ENCODE measurements at places on chromosomes 1 and 21. TPM values are rescaled to one million over a fixed set of nuclear protein-coding genes. Genes with fewer than 3 reads are reported as not detected.

DNA sequence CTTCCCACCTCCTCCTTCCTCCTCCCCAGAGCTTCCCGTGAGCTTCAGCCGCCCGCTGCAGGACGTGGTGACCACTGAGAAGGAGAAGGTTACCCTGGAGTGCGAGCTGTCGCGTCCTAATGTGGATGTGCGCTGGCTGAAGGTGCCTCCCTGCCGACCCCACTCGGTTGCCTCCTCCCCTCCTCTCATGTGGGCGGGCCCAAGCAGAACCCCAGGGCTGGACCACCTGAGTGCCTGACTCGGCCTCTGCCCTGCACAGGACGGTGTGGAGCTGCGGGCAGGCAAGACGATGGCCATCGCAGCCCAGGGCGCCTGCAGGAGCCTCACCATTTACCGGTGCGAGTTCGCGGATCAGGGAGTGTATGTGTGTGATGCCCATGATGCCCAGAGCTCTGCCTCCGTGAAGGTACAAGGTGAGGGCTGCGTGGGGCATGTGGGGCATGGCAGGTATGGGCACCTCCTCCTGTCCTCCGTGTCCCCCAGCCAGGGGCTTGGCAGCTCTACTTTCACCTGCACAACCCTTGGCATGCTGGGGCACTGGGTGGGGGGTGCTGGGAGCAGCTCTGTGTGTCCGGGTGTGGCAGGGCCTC is 69.2 kb downstream of the OBSCN start:
- H3K4me3 ChIP-seq, result no peak overlapping the region
- peaks cover 8% of the 10 kb centered on the region for H3K4me1 ChIP-seq
- DNase-seq, result no peak
- H3K27ac ChIP-seq, result no peak overlapping the region
- no peaks in the 10 kb centered on the region for H3K27me3 ChIP-seq
- H3K36me3 ChIP-seq, result no peaks in the 10 kb centered on the region

DNA sequence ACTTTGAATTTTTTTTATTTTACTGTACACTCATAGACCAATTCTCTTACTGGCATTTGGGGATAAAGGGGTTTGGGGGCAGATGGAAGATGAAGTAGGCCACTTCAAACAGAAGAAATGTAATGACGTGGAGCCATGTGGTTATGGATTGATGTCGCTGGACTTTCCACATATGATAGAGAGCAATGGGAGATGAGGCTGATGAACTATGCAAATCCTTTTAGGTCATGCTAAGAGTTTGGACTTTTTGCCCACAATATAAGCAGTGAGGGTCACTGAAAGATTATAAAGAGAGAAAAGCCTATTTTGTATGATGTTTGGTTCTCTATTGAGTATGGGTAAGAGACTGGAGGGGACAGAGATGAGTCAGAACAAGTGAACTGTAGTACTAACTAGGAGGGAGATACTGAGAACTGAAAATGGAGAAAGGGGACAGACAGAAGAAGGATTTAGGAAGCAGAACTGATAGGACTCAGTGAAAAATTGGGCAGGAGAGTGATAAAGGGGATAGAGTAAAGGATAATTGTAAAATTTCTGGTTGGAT is 9.2 kb downstream of the C1orf21 start:
- H3K27me3 ChIP-seq, result no peaks in the 10 kb centered on the region
- H3K4me3 ChIP-seq, result no peak overlapping the region
- DNase-seq, result no peak
- H3K27ac ChIP-seq, result no peak overlapping the region
- H3K36me3 ChIP-seq, result no peaks in the 10 kb centered on the region

DNA sequence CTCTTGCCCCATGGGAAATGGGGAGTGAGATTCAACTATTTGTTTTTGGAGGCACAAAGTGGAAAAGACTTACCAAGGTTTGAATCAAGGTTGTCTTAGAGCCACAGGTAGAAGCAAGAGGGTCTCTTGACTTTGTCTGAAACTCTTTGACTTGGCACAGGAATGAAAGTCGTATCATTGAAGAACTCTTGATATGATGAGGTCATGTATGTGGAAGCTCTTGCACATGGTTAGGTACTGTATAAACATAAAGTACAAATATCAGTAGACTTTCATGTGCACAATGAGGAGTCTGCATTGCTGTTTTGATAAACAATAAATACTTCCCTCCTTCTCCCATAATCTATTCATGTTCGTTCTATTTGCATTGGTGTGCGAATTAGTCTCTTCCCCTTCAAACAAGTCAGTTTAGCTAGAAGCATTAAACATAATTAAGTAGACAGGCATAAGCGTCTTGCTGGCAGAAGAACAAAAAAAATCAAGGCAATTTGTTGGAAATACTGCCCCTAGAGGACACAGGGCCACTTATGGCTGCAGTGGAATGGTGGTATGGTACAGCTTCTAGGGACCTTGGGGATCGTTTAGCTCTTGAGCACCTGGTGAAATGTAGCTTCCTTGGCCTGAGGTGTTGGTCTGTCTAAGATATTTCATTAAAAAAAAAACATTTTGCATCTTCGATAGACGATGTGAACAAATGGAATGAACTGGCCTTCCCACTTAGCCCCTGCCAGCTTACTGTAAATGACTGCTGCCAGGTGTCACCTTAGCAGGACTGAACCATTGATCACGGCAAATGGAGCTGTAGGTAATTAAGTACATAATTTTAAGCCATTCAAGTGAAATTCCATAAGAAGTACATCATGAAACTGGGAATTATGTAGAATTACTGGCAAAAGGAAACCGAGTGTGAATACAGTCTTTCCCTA is 218.0 kb upstream of the GALNT2 start:
- H3K27me3 ChIP-seq, result peaks cover 12% of the 10 kb centered on the region
- H3K36me3 ChIP-seq, result no peaks in the 10 kb centered on the region
- no peak overlapping the region for H3K4me3 ChIP-seq

DNA sequence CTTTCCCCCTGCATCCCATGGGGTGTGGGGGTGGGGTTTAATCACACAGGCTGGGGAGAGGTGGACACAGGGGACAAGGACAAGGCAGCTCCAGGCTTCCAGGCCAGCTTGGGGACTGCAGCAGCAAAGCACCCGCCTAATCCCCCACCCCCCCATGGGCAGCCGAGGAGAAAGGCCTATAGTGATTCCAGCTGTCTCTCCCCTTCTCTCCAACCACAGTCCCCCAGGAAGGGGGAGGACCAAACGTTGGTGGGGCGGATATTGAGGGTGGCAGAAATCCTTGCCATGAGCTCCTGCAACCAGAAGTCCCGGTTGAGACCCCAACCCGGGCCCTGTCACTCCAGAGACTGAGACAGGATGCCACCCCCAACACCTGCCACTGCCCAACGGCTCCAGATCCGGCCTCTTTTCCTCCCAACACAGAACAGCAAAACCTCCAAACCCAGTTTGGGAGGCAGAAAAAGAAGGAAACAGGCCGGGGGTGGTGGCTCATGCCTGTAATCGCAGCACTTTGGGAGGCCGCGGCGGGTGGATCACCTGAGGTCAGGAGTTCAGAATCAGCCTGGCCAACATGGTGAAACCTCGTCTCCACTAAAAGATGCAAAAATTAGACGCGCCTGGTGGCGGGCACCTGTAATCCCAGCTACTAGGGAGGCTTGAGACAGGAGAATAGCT is 1.7 kb downstream of the EPHA2 start:
- peak overlapping the region; percentile 93 for H3K27ac ChIP-seq
- no peaks in the 10 kb centered on the region for H3K27me3 ChIP-seq
- H3K36me3 ChIP-seq, result no peaks in the 10 kb centered on the region
- peaks cover 40% of the 10 kb centered on the region for H3K4me1 ChIP-seq
- peak overlapping the region; percentile 82 for H3K4me3 ChIP-seq

GRCh38 chr1:34842073-34842472 is 17.5 kb downstream of the SMIM12 start:
- DNase-seq, result no peak
- H3K4me1 ChIP-seq, result no peaks in the 10 kb centered on the region
- no peaks in the 10 kb centered on the region for H3K27me3 ChIP-seq
- no peak overlapping the region for H3K27ac ChIP-seq

DNA sequence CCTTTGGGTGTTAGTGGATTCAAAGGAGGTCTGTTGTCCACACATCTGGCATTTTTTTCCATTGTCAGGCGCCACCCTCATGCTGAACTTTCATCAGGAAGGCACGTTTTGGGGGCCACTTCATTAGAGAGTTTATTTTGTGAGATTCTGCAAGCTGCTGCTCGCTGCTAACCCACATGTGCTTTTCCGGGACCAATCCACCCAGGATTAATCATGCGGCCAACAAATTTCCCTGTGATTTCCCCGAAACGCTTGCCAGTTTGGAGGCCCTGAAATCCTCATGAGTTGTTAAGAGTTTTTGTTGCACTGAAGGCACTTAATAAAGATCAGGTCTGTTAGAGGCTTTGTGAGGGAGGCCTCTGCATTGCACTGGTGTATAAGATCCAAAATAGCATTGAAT is 2.4 kb downstream of the PDPN start:
- H3K27ac ChIP-seq, result peak overlapping the region; percentile 89
- no peaks in the 10 kb centered on the region for H3K36me3 ChIP-seq
- H3K4me3 ChIP-seq, result peak overlapping the region; percentile 40
- peaks cover 71% of the 10 kb centered on the region for H3K4me1 ChIP-seq

DNA sequence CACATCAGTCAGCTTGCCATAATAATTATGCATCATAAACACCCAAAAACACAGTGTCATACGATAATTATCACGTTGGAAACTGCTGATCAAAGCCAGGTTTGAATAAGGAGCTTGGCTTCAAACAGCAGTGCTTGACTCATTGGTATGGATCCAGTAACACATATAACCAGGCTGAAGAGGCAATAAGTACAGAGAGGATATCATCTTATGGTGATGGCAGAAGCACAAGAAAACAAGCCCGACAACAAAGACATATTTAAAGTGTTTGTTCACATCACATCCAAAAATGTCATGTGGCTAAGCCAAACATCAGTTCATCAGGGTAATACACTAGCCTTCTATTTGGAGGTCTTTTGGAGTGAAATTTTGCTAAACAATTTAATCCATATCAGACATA is 389.7 kb downstream of the NCAM2 start:
- no peaks in the 10 kb centered on the region for H3K4me1 ChIP-seq
- H3K36me3 ChIP-seq, result no peaks in the 10 kb centered on the region
- no peak overlapping the region for H3K4me3 ChIP-seq
- DNase-seq, result no peak

DNA sequence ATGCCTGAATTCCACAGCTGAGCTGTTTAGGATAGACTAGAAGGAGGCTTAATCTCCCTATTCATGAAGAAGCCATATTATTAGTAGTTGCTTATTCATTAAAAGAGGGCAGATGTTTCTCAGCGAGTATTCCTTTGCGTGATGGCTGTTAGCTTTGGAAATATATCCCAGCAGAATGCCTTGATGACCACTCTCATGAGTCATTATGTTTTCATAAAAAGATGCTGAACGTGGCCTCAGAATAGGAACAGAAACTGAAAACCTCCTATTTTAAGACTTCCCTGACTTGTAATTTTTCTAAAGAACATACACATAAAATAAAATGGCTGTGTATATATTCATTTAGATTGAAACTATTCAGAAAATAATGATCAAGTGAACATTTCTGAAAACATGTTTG is 9.6 kb upstream of the PLA2G4A start:
- H3K27me3 ChIP-seq, result no peaks in the 10 kb centered on the region
- no peaks in the 10 kb centered on the region for H3K4me1 ChIP-seq
- H3K36me3 ChIP-seq, result no peaks in the 10 kb centered on the region
- no peak for DNase-seq
- H3K4me3 ChIP-seq, result no peak overlapping the region

DNA sequence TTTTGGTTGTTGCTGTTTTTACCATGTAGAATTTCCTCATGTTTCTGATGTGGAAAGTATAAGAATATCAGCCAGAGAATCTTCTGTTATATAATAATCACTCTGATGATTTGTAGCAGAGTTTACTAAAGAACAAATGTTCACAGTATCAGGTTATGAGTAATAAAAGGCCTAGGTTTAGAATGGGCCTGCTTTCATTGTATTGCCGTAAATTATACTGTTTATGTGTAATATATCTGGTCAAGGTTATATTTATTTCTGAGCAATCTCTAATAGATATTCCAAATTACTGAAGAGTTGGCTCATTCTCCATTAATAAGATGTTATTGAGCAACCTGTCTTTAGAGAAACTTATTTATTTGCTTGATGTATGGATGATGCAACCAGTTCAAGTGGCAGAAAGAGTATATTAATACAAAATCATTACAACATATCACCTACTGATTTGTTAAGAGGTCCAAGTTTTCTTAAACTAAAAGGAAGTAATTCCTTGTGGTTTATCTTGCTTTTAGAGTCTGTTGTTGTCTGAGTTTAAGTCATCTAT is 649.4 kb upstream of the CXADR start:
- H3K4me1 ChIP-seq, result no peaks in the 10 kb centered on the region
- H3K36me3 ChIP-seq, result no peaks in the 10 kb centered on the region
- H3K4me3 ChIP-seq, result no peak overlapping the region
- DNase-seq, result no peak
- no peaks in the 10 kb centered on the region for H3K27me3 ChIP-seq

- DNase-seq, result no peak
- H3K4me1 ChIP-seq, result no peaks in the 10 kb centered on the region
- H3K4me3 ChIP-seq, result no peak overlapping the region
- no peaks in the 10 kb centered on the region for H3K27me3 ChIP-seq
- no peak overlapping the region for H3K27ac ChIP-seq
Measured at GRCh38 chr1:190067592-190067991, 410.1 kb downstream of the BRINP3 start.

DNA sequence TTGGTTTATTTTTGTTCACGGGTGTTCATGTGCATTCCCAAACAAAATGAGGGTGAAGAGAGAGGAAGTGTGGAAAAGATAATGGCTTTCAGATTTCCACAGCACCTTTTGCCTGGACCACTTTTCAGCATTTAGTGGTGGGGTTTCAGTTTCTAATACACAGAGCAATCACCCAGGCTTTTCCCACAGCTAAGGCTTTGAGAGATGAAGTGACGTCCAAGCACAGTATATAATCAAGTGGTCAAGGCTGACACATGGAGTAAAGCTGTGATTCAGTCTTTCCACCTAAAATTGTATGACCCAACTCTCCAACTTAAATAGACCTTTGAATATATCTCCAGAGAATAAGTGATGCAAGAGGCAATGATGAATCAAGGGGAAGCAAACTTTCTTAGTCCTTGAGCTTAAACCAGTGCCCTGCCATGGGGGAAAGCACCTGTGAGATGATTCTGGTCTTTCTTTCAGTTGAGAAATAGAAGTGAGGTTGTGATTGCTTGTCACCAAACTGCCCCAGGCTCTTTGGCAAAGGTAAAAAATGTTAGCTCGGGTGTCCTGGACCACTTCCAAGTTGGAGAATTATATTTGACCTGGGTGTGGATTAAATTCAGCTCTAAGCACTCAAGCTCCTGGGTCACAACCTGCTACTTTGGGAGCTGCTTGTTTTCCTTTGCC is 2.4 kb upstream of the PIK3R3 start:
- no peak overlapping the region for H3K4me3 ChIP-seq
- no peak for DNase-seq
- H3K27me3 ChIP-seq, result no peaks in the 10 kb centered on the region
- peak overlapping the region; percentile 94 for H3K27ac ChIP-seq
- H3K36me3 ChIP-seq, result no peaks in the 10 kb centered on the region

GRCh38 chr1:241253471-241253870 is 103.5 kb downstream of the RGS7 start:
- H3K4me3 ChIP-seq, result no peak overlapping the region
- H3K27me3 ChIP-seq, result no peaks in the 10 kb centered on the region
- H3K27ac ChIP-seq, result no peak overlapping the region

GRCh38 chr21:29849735-29850176 is 90.0 kb downstream of the GRIK1 start:
- H3K4me1 ChIP-seq, result no peaks in the 10 kb centered on the region
- no peaks in the 10 kb centered on the region for H3K36me3 ChIP-seq
- no peak for DNase-seq
- no peaks in the 10 kb centered on the region for H3K27me3 ChIP-seq
- no peak overlapping the region for H3K27ac ChIP-seq

Gene SPOCD1
- total RNA-seq, result 0.18 TPM

Gene RGS13
- total RNA-seq, result not detected

Gene EPHA10
- total RNA-seq, result 0.31 TPM

Gene STYXL2
- total RNA-seq, result not detected

Gene GPR137B
- 16.0 TPM for total RNA-seq

Gene DNASE2B
- not detected for total RNA-seq

Gene TMPRSS3
- not detected for total RNA-seq
